NCI-H1092 (cell line): ENCODE measurements at places on chromosomes 3 and 15.

- no peak for DNase-seq
Measured at GRCh38 chr15:62287066-62287857, 122.2 kb upstream of the C2CD4B start.

GRCh38 chr3:161291191-161291901 is 70.2 kb downstream of the NMD3 start:
- peak; percentile 33 for DNase-seq

GRCh38 chr3:132318451-132318850 is 1.2 kb downstream of the ACP3 start:
- DNase-seq: no peak

DNA sequence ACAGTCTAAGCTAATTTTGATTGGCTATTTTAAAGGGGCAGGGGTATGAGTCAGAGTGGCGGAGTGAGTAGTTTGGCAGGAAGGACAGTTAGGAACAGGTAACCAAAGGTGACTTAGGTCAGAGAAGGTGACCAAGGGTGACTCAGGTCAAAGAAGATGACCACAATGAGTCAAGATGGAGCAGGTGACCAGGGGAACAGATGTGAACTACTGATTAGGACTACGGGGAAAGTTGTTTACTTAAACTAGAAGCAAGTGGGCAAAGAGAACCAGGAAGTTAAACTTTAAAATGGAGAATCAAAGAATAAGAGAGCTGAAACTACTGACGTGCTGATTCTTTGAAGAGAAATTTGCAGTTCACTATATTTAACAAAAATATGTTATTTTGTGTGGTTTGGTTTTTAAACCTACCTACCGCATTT is 14.1 kb upstream of the CA12 start:
- DNase-seq: no peak

DNA sequence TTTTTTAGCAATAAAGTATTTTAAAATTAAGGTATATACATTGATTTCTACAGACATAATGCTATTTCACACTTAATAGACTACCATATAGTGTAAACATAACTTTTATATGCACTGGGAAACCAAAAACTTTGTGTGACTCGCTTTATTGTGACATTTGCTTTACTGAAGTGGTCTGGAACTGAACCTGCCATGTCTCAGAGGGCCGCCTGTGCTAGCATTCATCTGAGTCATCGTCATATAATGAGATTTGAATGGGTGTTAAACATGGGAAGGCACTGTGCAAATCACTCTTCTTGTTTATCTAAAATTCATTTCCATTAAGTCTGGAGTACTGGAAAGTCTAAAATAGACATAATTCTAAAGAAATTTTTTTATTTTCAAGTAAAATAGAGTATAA is 12.9 kb downstream of the EIF2AK4 start:
- DNase-seq: no peak

GRCh38 chr15:99050328-99050980 is 42.9 kb upstream of the PGPEP1L start:
- DNase-seq: no peak

- no peak for DNase-seq
Measured at GRCh38 chr3:23071296-23071695, 131.8 kb upstream of the UBE2E2 start.

GRCh38 chr15:70517194-70517590 is 246.2 kb downstream of the UACA start:
- DNase-seq: no peak

DNA sequence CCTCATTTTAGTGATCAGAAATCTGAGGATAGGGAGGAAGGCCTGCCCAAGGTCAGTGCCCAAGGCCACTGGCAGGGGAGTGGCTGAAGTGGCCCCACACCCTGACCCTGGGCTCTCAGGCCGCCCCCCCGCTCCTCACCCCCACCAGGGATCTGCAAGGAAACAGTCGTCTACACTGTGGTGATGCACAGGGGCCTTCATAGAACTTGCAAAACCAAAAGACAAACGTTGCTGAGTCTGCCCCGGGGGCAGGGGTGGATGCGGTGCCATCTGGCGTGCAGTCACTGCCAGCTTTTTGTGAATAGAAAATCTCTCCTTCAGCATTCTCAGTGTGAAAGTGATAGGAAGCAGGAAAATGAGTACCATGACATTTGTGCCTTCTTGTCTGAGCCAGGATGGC is 41.3 kb downstream of the WHAMM start:
- no peak for DNase-seq

- DNase-seq: no peak
Measured at GRCh38 chr3:8368598-8368997, 133.0 kb upstream of the LMCD1 start.

- no peak for DNase-seq
Measured at GRCh38 chr3:157119369-157119951, 40.5 kb downstream of the CCNL1 start.

DNA sequence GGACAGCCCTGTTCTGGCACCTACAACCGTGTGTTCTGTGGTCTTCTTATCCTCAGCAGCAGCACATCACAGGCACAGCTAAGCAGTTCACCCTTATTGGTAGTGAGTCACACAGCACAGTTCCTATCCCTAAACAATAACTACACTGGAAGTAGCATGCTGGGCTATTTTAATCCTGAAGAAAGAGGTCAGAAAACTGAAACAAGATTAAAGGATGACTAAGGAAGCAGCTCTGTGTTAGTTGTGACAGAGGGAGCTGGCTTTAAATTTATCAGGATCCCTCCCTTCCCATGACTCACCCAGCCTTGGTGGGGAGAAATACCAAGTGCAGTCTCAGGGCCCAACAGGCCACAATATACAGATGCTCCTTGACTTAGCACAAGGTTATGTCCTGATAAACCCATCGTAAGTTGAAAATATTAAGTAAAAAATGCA is 144.3 kb downstream of the ERC2 start:
- DNase-seq: no peak

GRCh38 chr3:99774467-99774866 is 43.2 kb upstream of the CMSS1 start:
- DNase-seq: no peak

- no peak for DNase-seq
Measured at GRCh38 chr3:66423791-66424190, 77.0 kb downstream of the LRIG1 start.

GRCh38 chr3:64888840-64889392 is 201.1 kb upstream of the ADAMTS9 start:
- DNase-seq: no peak

GRCh38 chr15:29382862-29383261 is 113.2 kb upstream of the NSMCE3 start:
- no peak for DNase-seq

DNA sequence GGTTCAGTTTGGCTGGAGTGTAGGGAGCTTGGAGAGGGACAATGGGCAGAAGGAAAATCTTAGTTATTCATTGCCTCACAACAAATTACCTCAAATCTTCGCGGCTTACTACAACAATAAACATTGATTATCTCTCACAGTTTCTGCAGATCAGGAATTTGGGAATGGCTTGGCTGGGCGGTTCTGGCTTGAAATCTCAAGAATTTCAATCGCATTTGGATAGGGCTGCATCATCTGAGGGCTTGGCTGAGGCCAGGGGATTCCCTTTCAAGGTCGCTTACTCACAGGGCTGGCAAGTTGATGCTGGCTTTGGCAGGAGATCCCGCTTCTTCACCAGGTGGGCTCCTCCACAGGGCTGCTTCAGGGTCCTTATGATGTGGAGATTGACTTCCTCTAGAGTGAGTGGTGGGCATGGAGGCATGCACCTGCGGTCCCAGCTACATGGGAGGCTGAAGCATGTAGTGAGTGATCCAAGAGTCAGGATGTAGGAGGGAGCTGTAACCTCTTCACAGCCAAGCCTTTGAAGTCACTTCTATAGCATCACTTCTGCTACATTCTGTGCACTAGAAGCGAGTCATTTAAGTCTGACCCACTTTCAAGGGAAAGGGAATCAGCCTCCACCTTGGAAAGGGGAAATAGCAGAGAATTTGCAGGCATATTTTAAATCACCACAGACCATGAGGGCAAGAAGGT is 63.1 kb downstream of the CDC25A start:
- no peak for DNase-seq

DNA sequence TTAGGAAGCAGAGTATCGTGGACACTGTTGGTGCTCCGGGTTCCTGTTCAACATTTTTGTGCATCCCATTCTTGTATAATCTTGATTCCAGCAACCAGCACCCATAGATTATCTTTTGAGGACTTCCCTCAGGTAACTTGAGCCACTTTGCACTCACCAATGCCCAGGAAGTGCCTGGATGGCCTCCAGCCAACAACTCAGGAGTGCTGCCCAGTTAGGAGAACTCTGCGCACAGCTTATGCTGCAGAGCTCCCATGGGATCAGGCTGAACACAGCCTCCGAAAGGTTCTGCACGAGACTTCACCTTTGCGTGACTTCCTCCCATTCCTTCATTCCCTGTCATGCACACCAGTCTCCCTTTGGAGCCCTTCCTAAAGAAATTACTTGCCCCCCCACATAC is 64.3 kb upstream of the LRRN1 start:
- DNase-seq: peak; percentile 13

DNA sequence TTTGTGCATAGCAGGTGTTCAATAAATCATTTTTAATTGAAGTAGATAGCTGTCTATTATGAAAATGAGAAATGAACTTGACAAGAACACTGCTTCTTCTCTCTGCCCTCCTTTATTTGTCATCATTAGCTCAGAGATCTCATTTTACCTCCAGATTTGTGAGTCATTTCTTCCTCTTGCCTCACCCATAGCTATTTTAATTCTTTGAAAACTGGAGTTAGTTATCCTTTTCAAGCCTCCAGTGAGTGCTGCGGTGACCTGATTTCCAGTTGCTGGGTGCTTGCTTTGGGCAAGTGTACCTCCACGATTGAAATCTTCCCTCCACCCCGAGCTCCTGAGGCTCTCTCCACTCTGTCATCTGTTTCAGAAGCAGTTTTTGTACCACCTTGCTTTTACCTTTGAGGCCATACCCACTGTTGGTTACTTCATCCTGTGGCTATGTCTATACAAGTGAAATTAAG is 114.6 kb downstream of the NFKBIZ start:
- DNase-seq: no peak

GRCh38 chr3:168251371-168251770 is 155.6 kb upstream of the GOLIM4 start:
- DNase-seq: no peak

GRCh38 chr3:186208296-186208989 is 99.6 kb upstream of the ETV5 start:
- DNase-seq: no peak

DNA sequence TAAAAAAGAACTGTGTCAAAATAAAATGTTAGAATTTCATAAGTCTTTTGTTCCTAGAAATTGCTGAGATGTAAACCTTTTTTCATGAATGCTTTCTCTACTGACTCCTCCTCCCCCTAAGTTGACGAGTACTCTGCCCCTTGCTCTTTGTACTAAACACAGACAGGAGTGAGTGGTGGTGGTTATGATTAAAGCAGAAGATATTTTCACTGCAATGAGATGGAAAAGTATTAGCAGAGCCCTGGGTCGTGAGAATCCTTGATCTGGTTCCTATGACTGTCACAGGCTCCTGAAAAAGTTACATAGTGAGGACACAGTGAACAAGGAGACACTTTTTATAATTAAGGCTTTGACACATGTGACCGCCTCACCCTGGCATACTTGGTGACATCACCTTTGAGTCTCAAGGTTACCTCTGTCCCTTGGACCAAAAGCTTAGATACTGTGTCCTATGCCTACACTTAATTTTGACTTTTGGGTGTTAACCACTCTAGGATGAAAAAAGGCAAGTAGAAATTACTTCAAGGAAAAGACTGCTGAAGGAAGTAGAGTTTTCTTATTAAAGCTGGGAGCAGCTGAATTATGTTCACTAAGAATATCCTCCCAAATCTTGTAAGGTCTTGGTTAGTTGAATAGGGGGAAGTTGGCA is 130.4 kb upstream of the LYSMD4 start:
- no peak for DNase-seq

- no peak for DNase-seq
Measured at GRCh38 chr3:11306817-11307589, 34.8 kb downstream of the ATG7 start.

GRCh38 chr3:59786374-59786773 is 736.5 kb upstream of the CFAP20DC start:
- DNase-seq: no peak

DNA sequence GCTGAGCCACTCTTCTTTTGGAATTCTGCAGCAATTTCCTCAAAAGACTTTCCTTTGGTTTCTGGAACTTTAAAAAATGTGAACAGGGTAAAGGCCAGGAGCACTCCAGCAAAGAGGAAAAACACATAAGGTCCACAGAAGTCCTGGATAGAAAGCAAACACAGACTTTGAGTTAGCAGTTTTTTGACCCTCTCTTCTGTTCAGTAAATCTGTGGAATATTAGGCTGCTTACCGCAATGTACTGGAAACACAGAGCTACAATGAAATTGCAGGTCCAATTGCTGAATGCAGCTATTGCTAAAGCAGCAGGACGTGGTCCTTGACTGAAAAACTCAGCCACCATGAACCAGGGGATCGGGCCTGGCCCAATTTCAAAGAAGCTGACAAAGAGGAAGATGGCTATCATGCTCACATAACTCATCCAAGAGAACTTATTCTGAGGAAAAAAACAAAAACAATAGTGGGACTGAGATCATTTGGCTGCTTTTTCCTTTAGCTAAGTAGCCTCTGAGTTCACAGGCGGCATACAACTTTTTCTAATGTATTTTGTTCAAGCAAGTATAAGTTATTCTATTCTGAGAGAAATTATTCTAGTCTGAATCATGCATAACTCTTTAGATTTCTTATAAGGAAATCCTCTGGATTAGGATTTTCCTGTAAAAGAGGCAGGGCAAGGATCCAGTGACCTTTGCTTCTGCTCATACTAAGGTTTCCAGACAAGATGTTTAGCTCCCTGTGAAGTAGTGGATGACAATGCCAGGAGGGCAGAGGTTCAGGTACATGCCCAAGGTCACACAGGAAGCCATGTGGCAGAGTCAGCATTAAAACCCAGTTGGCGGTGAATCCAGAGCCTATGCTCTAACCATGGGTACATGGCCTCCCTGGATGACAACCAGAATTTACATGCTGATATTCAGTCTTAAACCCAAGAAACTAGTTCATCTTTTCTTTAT is 28.3 kb downstream of the SLC2A2 start:
- no peak for DNase-seq

- DNase-seq: no peak
Measured at GRCh38 chr3:136346486-136346885, 96.3 kb downstream of the PCCB start.

DNA sequence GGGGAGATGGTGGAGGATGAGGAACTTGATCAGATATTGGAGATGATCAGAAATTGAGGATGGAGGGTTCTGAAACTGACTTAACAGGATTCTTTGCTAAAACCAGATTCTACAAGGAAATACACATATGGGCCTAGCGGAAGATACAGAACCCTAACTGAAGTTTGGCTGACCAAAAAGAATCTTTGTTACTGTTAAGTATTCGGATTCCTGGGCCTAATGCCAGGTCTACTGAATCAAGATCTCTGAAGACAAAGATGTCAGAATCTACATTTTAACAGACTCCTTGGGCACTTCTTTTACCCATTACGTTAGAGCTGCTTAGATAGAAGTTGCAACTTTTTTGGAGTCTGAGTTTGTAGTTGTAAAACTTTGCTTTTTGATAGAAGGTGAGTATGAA is 137.7 kb downstream of the FNDC3B start:
- DNase-seq: no peak

GRCh38 chr3:40216471-40216870 is 93.0 kb upstream of the EIF1B start:
- no peak for DNase-seq

- no peak for DNase-seq
Measured at GRCh38 chr15:92162657-92163056, 231.0 kb upstream of the ST8SIA2 start.

- DNase-seq: no peak
Measured at GRCh38 chr3:106398891-106399600, 530.2 kb upstream of the CBLB start.
